ENCODE measurements at places on chromosomes 6 and 20. TPM values are rescaled to one million over a fixed set of nuclear protein-coding genes. Genes with fewer than 3 reads are reported as not detected.
A peak's percentile ranks its signal among the peaks of the same experiment; 100 is the strongest.

Gene AKAP7
- total RNA-seq = 1.9 TPM

DNA sequence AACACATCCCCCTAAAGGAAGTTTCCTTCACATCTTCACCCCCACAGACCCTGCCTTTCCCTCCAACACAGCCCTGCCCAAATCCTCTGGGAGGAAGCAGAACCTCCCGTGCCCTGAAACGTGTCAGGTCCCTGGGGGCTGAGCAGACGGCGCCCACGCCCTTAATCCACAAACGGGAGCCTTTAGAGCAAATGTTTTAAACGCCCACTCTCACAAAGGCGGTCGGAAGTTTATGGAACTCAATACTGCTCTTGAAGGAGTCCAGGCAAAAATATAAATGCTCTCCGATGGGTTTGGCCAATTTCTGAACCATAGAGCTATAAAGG lies 237.1 kb upstream of the AFDN start:
- DNase-seq = no peak

Gene KCNG1
- 0.40 TPM for total RNA-seq

GRCh38 chr20:4717816-4718570 lies 3.7 kb upstream of the PRND start:
- DNase-seq = no peak

Gene RBPJL
- not detected for total RNA-seq

DNA sequence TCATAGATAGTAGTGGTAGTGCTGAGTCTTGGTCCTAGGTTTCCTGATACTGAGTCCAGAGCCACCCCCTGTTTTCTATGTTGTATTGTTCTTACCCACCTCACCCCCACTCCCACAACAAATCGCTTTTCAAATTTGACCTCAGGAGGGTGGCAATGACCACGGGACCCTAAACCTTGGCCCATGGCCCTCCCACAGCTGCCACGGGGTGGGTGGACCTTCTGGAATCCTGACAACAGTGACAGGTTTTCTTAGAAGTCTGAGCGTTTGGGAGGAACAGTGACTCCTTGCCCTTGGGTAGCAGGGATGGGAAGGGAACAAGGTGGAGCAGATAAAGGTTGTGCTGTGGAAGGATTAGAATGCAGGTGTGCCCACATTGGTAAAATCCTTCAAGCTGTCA lies 36.9 kb downstream of the TGM3 start:
- no peak for DNase-seq

GRCh38 chr20:49969946-49970345 lies 12.8 kb upstream of the SNAI1 start:
- no peak for DNase-seq

- DNase-seq = no peak
These were observed 34.2 kb downstream of the ANKRD60 start for GRCh38 chr20:58194175-58194791.

Gene METTL24
- total RNA-seq = not detected

GRCh38 chr6:86537292-86537861 lies 400.0 kb upstream of the HTR1E start:
- DNase-seq = no peak

DNA sequence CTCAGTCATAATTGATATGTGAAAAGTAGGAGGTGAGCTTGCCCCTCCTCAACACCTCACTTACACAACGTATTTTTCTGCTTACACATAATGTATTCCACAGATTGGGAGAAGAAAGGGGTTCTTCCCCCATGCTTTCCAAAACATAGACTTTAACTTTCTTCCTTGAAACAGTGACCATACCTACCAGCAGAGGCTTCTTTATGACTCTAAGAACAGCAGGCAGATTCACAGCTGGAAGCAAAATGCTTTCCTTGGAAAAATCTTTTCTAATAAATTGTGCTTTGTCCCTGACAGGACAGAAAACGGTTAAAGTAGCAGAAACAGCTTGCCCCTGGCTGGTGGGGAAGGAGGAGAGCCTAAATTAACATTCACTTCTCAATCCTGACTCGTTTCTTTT lies 629.1 kb upstream of the IMPG1 start:
- no peak for DNase-seq

- no peak for DNase-seq
These were observed 143.7 kb downstream of the TENT5A start for GRCh38 chr6:81608776-81609175.

DNA sequence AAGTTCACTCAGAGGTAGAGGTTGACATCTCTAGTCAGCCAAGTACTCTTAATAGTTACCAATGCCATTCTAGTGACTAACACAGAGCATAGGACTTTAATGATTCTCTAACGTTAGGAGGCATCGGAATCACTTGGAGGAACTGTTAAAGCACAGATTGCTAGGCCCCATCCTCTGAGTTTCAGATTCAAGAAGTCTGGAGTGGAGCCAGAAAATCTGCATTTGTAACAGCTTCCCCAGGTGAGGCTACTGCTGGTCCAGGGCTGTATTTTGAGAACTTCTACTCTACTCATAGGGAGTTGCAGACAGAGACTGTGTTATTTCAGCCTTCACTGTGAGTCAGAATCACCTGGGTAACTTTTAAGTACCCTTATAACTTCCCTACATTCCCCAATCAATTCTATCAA lies 5.7 kb downstream of the LMBRD1 start:
- no peak for DNase-seq

Gene SLC22A7
- not detected for total RNA-seq

GRCh38 chr6:123632641-123633040 lies 4.1 kb downstream of the TRDN start:
- DNase-seq = no peak

Gene DNPH1
- 58.4 TPM for total RNA-seq

GRCh38 chr6:158861686-158862381 lies 42.7 kb upstream of the EZR start:
- DNase-seq = no peak

GRCh38 chr6:7911345-7911725 lies 747 bp upstream of the TXNDC5 start:
- no peak for DNase-seq

Gene CPXM1
- total RNA-seq = 0.26 TPM

Gene EZR
- 172 TPM for total RNA-seq

Gene KCNK5
- not detected for total RNA-seq

Gene SRSF6
- 53.7 TPM for total RNA-seq

DNA sequence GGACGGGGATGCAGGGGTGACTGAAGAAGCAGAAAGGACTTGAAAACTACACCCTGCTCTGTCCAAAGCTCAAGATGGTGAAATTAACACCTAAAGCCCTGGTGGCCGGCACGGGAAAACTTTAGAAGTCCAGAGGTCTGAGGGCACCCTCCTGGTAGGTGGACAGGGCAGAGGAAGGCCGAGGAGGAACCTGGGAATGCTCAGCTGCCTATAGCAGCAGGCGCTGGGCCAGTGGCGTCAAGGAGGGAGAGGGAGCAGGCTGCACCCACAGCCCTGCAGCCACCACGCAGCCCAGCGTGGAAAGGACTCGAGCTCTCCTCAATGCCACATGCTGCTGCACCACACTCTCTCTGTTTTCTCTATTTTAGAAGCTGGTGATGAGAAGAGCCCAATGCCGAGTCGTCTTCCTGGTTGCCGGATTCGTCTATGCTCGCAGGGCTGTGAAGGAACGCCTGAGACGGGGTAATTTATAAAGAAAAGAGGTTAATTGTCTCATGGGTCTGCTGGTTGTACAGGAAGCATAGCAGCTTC lies 248.3 kb upstream of the AFDN start:
- DNase-seq = no peak

Gene TRIM26
- total RNA-seq = 25.2 TPM

Gene DEFB119
- total RNA-seq = not detected

DNA sequence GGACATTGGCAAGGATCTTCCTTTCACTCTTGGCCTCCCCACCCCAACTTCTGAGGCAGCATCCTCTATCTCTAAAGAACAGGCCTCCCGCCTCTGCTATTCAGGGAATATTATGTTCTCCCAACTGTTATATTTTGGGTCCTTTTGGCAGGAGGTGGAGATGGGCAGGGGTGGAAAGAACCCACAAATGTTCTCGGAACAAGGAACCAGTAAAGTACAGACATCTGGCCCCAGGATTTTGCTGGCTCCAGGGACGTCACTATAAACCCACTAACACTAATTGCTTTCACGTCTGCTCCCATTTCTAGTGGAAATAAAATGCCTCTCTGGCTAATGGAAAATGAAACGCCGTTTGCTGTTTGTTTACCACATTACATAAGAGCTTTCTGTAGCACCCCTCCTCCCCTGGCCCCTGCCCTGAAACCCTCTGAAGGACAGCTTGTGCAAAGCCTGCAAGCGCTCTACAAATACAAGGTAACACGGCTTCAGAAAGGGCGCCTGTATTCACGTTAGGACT lies 77.7 kb upstream of the TBC1D7 start:
- DNase-seq = no peak

DNA sequence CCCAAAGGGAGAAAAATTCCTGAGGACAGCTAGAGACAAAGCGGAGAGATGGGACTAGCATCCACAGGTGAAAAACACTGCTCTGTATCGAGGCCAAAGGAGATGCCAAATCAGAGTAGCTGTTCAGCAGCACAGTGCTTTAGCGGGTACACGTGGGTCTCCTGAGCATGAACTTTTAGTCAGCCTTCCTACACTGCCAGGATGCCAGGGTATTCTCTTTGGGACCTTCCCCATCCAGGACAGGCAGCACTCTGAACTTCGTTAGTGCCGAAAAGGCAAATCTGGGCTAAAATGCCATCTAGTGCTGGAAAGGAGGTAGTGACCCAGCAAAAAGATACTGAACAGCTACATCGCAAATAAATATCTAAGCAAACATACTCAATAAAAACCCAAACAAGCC lies 64.9 kb downstream of the C6orf58 start:
- DNase-seq = no peak

DNA sequence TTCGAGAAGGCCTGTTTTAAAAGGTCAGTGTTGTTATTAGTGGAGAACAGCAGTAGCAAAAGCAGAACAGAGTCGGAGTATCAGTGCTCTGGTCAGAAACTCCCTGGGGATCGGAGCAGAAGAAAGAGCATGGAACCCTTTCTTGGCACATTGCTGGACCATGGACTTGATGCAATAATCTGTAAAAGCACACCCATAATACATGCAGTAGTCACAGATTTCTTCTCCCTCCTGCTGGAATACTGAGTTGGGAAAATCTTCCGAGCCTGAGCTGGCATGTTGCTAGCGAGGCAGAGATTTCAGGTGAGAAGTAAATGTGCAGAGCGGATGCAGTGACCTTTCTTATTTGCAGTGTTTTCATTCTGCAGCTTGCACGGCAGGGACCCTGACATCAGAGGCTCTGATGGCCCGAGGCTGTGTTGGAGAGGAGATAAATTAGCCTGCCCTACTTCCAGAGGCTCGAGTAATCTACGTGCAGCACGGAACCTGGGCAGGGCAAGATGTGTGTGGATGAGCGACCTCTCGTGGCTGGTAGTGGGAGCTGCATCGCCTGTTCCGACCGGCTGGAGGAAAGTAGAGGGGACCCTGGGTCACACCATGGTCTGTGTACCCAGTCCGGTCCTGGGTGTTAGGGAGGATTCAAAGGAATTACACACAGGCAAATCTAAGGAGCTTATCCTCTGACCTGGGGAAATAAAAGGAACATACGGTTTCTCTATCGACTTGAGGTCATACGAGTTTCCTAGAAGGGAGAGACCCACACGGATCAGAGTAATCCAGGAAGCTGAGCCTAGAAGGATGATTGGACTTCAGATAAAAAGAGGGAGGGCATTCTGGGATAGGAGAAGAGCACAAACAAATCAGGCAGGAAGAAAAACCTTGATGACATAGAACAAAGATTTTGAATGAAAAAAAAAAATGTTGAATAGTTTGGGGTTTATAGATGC lies 137.0 kb upstream of the STMND1 start:
- DNase-seq = peak; percentile 20

Gene ENPP5
- total RNA-seq = not detected

DNA sequence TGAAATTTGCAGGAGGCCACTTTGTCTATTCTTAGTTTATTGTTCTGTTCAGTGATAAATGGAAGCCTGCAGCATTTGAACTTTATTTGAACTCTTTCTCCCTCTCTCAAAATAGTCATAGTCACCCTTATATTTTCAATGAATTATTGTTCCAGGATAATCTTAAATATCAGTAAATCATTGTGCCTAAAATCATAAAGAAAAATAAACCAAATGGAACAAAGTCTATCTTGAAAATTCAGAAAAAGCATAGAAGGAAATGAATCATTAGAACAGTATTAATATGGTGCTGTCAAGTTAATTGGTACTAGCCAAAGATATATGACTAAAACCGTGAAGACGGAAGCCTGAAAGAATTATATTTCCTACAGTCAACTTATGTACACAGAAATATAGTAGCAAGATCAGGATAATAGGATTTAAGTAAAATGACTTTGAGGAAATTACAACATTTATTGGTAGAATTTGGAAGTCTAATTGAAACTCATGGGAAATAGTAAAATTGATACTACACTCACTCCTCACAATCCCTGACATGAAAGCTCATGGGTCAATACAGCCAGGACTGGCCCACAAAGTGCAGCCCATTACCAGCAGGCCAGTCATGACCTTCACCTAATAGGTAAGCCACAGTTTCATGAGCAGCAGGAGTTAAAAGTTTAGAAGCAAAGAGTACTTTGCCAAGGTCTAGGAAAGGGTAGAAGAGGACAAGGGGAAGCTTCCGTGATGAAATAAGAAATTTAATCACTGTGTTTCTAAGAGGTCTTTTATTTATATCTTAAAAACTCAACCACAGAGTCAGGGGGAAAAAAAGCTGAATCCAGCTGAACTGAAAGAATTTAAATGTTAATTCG lies 119.9 kb upstream of the ENPP5 start:
- peak; percentile 46 for DNase-seq

Gene SLC2A10
- 6.5 TPM for total RNA-seq

DNA sequence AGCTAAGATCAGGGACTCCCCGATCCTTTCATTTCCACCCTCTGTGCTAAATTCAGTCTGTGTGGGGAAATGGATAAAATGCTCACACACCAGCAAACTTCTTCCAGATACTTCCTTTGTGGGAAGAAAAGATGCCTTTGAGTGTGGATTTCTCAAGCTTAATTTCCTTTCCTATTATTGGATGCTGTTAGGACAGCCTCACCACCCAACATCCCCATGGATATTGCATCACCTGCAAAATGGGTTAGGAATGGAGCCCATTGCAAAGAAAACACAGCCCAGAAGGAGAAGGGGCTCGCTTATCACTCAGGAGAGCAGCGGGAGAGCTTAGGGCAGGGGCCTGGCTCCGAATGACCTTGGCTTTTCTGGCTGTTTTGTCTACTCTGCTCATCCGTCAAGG lies 272.2 kb downstream of the CDC5L start:
- no peak for DNase-seq

DNA sequence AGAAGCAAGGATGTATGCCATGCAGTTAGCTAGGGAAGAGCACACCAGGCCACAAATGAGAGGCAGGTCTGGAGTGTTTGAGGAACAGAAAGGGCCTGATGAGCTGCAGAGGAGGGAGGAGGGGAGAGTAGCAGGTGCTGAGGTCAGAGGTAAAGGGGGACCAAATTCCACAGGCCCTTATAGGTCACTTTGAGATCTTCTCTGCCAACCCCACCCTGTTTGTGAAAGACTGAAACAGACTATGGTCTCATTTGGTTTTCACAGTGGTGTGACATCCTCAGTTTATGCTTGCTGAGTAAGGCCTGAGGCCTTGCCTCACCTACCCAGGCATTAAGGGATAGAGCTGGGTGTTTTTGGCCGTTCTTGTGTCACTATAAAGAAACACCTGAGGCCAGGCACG lies 187.7 kb upstream of the MYLIP start:
- DNase-seq = no peak
